ENCODE measurements at places on chromosomes 2 and 18.

DNA sequence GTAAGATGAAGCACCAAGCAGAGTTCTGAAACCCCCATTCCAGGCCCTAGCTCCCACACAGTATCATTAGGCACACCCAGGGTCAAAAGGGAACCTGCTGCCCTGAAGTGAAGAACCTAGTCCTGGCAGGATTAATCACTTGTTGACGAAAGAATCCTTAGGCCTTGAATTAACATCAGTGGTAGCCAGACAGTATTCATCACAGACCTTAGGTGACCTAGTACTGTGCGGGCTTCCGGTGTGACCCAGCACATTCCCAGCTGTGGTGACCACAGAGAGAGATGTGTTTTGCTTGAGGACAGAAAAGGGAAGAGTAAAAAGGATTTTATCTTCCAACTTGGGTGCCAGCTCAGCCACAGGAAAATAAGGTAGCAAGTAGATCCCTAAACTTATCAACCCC is 1071.4 kb upstream of the FAM98A start:
- H3K4me1 ChIP-seq = no peaks in the 10 kb centered on the region
- H3K27ac ChIP-seq = no peak overlapping the region
- no peak overlapping the region for H3K4me3 ChIP-seq
- H3K27me3 ChIP-seq = no peaks in the 10 kb centered on the region
- no peak for DNase-seq
- H3K36me3 ChIP-seq = no peaks in the 10 kb centered on the region

- no peaks in the 10 kb centered on the region for H3K4me1 ChIP-seq
- no peak overlapping the region for H3K27ac ChIP-seq
- H3K27me3 ChIP-seq = no peaks in the 10 kb centered on the region
- no peak for DNase-seq
- no peaks in the 10 kb centered on the region for H3K36me3 ChIP-seq
Measured at GRCh38 chr18:31399306-31400032, 22.9 kb downstream of the DSG4 start.

- no peaks in the 10 kb centered on the region for H3K36me3 ChIP-seq
- H3K27me3 ChIP-seq = no peaks in the 10 kb centered on the region
- no peak overlapping the region for H3K4me3 ChIP-seq
- H3K27ac ChIP-seq = no peak overlapping the region
- H3K4me1 ChIP-seq = no peaks in the 10 kb centered on the region
- no peak for DNase-seq
Measured at GRCh38 chr2:173681881-173682650, 283.1 kb downstream of the SP3 start.

GRCh38 chr18:9000733-9001132 is 101.8 kb upstream of the NDUFV2 start:
- no peak overlapping the region for H3K27ac ChIP-seq
- no peaks in the 10 kb centered on the region for H3K27me3 ChIP-seq
- no peak for DNase-seq
- no peaks in the 10 kb centered on the region for H3K4me1 ChIP-seq
- H3K36me3 ChIP-seq = no peaks in the 10 kb centered on the region
- H3K4me3 ChIP-seq = no peak overlapping the region

- H3K36me3 ChIP-seq = no peaks in the 10 kb centered on the region
- peak overlapping the region; percentile 67 for H3K4me3 ChIP-seq
- peak overlapping the region; percentile 31 for H3K27ac ChIP-seq
Measured at GRCh38 chr18:34978953-34979608, 62.1 kb upstream of the MAPRE2 start.

GRCh38 chr2:47031909-47032668 is 116.5 kb upstream of the MCFD2 start:
- peaks cover 98% of the 10 kb centered on the region for H3K36me3 ChIP-seq
- no peaks in the 10 kb centered on the region for H3K27me3 ChIP-seq
- no peak overlapping the region for H3K27ac ChIP-seq
- H3K4me3 ChIP-seq = no peak overlapping the region
- peaks cover 57% of the 10 kb centered on the region for H3K4me1 ChIP-seq
- DNase-seq = no peak

DNA sequence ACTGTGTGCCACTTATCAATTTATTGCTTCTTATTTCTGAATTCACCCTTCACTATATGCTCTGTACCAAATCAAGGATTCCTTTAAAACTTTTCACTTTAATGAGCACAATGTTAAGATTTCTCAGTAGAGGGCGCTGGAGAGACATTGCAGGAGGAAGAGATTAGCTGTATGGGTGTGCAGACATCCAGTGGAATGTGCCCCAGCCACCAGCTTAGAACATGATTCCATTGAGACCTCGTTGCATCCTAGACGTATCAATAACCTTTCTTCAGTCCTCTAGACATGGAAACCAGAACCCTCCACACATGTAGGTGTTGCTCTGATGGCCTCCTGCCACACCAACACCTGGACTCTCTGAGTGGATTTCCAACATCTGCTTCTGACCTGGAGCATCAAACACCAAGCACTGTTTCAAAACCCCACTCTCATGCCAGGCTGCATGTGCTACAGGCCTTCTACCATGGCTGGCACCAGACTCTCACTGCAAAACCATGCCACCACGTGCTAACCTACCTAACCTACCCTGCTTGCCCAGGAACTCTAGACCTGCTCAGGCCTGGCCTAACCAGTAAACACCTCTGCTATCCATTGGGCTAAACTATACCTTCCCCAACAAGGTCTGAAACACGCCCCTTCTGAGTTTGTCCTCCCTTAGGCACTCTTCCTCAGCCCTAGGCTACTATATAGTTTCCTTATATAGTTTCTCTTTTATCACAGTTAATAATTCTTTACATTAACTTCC is 633.2 kb upstream of the PKDCC start:
- no peaks in the 10 kb centered on the region for H3K4me1 ChIP-seq
- no peaks in the 10 kb centered on the region for H3K36me3 ChIP-seq
- H3K4me3 ChIP-seq = no peak overlapping the region
- no peak for DNase-seq

DNA sequence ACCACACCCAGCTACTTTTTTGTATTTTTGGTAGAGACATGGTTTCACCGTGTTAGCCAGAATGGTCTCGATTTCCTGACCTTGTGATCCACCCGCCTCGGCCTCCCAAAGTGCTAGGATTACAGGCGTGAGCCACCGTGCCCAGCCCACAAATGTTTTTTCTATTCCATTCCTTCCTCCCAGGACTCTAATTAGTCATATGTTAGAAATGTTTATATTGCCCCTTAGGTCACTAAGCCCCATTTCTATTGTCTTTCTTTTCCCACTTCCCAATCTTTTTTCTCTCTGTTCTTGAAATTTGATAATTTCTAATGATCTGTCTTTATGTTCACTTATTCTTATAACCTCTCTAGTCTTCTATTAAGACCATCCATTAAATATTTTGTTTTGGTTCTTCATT is 31.3 kb upstream of the CDCA7 start:
- H3K36me3 ChIP-seq = no peaks in the 10 kb centered on the region
- H3K4me1 ChIP-seq = no peaks in the 10 kb centered on the region
- no peak overlapping the region for H3K27ac ChIP-seq
- H3K4me3 ChIP-seq = no peak overlapping the region
- H3K27me3 ChIP-seq = no peaks in the 10 kb centered on the region
- DNase-seq = no peak

DNA sequence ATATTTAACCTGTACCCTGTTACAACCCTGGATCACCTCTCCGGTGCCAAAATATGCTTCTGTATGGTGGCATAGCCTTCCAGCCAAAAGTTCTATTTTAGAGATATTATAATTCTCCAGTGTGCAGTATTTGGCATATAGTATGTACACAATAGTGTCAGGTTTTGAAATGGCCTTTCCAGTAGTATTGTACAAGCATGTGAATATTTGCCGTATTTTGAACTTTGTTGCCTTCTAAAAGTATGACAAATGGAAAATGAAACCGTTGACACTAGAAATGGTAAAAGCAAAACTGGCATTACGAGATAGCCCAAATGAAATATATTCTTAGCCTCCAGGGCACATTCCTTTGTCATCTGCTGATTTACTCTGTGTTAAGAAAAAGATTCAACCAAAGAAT is 431.2 kb downstream of the LRP1B start:
- H3K4me1 ChIP-seq = no peaks in the 10 kb centered on the region
- DNase-seq = no peak
- no peaks in the 10 kb centered on the region for H3K36me3 ChIP-seq
- no peak overlapping the region for H3K4me3 ChIP-seq

DNA sequence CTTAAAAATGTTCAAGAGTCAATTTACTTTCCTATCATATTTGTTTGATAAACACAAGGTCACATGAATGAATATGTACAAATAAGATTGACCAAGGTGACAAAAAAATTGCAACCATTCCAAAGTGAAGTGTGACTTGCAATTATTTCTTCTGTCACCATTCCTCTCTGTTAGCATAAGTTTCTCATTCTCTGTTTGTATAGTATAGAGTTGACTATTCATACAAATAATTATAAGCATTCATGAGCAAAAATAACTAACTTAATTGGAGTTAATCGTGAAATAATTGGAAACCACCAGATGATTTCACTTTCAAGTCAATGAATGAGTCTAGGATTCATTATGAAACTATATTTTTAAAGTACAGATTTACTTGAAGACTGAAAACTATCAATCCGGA is 42.1 kb downstream of the PGAP1 start:
- no peak for DNase-seq
- peaks cover 2% of the 10 kb centered on the region for H3K36me3 ChIP-seq
- no peak overlapping the region for H3K4me3 ChIP-seq

- no peak for DNase-seq
- H3K27me3 ChIP-seq = no peaks in the 10 kb centered on the region
- no peak overlapping the region for H3K4me3 ChIP-seq
- H3K4me1 ChIP-seq = peaks cover 5% of the 10 kb centered on the region
- no peaks in the 10 kb centered on the region for H3K36me3 ChIP-seq
- no peak overlapping the region for H3K27ac ChIP-seq
Measured at GRCh38 chr2:25198576-25198975, 30.2 kb upstream of the POMC start.

DNA sequence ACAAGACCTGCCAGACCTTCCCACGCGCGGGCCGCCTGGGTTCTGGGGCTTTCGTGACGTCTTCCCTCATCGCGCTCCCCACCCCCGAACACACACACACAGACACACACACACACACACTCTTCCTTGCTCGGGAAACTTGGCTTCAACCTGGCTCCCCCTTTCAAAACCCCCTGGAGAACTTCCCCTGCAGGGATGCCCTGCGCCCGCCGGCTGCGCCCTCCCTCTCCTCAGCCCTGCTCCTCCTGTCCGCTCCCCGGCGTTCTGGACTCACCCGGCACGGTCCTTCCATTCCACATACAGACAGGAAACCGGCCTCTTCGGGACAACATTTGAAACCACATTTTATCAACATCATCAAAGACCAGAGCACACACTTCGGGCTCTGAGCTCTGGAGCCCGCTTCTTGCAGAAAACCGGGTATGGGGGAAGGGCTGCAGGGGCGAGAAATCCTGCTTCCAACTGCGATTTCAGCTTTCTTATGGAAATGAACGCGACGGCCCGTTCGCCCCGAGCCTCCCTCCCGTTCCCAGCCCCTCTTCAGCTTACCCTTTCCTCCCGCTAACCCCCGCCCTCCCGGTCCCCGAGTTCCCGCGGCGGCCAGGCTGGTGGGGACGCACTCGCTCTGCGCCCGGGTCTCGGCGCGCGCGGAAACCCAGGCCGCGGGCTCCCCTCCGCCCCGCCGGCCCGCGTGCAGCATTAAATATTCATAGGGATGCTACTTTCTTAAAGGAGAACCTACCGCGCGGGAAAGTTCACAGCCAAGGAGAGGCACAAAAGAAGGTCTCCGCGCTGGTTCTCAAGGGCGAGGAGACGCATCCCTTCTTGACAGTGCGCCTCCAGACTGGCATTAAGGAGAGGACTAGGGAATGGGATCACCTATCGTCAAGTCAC is 18.3 kb downstream of the POU3F3 start:
- no peaks in the 10 kb centered on the region for H3K36me3 ChIP-seq
- no peak overlapping the region for H3K27ac ChIP-seq
- H3K27me3 ChIP-seq = peaks cover 49% of the 10 kb centered on the region
- H3K4me1 ChIP-seq = peaks cover 22% of the 10 kb centered on the region

DNA sequence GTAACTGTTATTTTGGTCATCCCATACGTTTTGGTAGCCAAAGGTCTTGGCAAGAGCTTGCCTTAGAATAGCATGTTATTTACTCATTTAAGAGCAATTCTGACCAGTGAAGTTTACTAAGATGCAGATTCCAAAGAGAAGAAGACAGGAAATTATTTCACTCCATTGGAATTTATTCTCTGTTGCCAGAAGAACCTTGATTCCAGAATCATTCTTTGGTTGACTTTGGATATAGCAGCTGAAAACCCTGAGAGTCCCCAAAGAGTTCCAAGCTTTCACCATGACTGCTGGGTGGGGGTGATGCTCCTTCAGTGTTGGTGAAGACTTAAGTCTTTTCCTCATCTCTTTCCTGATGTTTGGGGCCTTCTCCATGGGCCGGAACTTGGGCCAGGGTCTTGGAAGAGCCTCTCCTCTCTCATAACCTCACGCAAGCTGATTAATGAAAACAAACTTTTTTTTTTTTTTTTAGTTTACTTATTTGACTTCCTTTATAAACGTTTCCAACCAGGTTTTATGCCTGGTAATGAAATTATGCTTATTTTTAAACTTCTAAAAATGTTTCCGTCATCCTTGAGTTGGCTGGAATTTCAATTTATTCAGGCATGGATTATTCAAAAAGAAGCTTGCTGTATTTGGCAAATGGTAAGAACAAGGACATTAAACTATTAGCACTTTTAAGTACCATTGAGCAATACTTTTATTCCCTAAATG is 192.0 kb downstream of the MTX2 start:
- no peaks in the 10 kb centered on the region for H3K4me1 ChIP-seq
- H3K36me3 ChIP-seq = no peaks in the 10 kb centered on the region
- H3K27me3 ChIP-seq = peaks cover 12% of the 10 kb centered on the region
- no peak for DNase-seq
- no peak overlapping the region for H3K27ac ChIP-seq
- H3K4me3 ChIP-seq = no peak overlapping the region

DNA sequence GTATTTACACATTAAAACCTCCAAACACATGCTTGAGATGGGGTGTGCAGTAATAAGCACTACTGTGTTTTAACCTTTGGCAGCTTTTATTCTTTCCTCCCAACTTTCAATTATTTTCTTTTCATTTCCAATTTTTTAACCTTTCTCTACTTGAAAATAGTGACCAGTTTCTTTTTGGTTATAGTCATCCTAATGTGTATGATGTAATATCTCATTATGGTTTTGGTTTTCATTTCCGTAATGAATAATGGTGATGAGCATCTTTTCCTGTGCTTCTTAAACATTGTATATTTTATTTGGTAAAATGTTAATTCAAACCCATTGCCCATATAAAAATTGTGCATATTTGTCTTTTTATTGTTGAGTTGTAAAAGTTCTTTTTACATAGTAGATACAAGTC is 103.5 kb downstream of the BMPR2 start:
- H3K27me3 ChIP-seq = no peaks in the 10 kb centered on the region
- no peak overlapping the region for H3K4me3 ChIP-seq
- no peaks in the 10 kb centered on the region for H3K4me1 ChIP-seq
- no peak for DNase-seq
- H3K27ac ChIP-seq = no peak overlapping the region

GRCh38 chr2:26318950-26319349 is 27.0 kb upstream of the SELENOI start:
- H3K4me3 ChIP-seq = no peak overlapping the region
- no peaks in the 10 kb centered on the region for H3K27me3 ChIP-seq
- H3K36me3 ChIP-seq = no peaks in the 10 kb centered on the region
- no peak overlapping the region for H3K27ac ChIP-seq
